ENCODE measurements at places on chromosomes 13 and 19.

DNA sequence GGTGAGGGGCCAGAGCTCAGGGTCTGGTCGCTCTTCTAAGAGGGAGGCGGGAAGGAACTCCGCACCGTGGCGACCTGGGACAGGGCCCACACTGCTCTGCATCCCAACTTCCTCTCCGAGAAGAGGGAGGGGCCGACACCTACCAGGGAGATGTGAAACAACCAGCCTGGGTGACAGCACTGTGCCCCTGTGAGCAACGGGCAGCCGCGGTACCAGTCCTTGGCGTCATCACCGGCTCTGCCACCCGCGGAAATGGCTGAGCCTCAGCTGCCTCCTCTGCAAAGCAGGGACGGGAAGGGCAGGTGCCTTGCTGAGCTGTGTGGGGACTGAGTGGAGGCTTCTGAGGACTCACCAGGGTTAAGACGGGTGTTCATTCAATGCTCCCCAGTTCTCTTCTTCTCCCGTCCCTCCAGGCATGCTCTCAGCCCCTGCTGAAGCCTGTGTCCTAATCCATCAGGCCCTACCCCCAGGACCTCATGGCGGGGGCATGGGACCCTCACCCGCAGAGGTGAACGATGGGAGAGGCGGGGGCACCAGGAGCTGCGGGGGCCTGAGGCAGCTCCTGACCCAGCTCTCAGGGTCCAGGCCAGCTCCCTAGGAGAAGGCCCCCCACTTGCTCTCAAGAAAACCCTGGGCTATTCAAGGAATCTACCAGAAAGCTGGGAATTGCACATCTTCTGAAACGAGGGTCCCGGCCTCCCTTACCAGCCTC, 9.3 kb downstream of the ZNF787 start:
- DNase-seq: no peak

- no peak for DNase-seq
Measured at GRCh38 chr13:46759846-46760245, 37.1 kb downstream of the ESD start.

GRCh38 chr19:31285744-31286143, 63.5 kb downstream of the TSHZ3 start:
- no peak for DNase-seq

DNA sequence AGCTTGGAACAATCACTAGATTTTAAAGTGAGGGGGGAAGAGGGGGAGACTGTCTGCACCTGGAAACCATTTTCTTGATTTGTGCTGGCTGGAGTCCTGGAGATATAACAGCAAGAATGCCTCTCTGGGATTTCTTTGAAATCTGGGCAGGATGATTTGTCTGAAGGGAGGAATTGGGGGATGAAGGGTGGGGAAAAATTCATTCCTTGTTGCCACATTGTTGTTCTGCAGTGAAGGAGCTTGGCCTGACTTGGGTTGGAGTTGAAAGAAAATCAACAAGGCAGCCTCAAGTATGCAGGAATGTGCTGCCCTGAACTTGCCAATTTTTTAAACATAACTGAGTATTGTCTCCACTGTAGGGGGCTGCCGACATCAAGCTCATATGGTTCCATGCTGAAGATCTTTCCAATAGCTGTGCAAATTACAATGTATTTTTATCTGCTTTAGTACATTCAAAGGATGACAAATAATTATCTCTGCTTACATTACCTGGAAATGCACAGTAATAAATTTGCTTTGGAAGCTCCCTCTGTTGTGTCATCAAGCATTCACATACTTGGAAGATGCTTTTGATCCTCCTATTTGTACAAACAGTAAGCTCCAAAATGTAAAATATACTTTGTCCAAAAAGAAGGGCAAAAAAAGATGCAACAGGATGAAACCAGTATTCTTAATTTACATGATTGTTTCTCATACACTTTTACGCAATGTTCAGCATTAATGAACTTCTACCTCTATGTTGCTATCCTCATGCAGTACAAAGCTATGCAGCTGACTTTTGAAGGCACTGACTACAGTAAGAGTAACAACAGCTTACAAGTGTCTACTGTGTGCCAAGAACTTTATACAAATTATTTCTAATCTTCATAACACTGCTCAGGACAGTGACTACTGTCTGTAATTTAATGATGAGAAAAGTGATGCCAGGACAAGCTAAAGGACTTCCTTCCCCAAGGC, 627.9 kb upstream of the KLF12 start:
- no peak for DNase-seq

DNA sequence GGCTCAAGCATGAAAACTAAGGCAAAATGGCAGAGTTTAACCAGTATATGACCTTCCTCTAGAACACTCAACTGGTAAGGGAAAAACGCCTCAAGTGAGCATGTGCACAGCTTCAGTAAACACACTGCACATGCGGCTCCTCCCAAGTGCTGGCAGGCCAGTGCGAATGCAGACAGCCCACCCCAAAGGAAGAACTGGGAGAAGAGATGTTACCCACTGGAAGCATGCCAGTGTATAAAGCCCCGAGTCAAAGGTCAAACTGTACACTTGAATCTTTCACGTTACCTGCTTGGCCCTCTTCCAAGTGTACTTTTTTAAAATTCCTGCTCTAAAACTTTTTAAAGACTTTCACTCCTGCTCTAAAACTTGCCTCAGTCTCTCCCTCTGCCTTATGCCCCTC, 19.2 kb upstream of the RCBTB1 start:
- no peak for DNase-seq

- no peak for DNase-seq
Measured at GRCh38 chr19:49534632-49535385, 7.0 kb downstream of the RCN3 start.

- DNase-seq: peak; percentile 87
Measured at GRCh38 chr13:29679396-29680053, 84.0 kb upstream of the SLC7A1 start.

DNA sequence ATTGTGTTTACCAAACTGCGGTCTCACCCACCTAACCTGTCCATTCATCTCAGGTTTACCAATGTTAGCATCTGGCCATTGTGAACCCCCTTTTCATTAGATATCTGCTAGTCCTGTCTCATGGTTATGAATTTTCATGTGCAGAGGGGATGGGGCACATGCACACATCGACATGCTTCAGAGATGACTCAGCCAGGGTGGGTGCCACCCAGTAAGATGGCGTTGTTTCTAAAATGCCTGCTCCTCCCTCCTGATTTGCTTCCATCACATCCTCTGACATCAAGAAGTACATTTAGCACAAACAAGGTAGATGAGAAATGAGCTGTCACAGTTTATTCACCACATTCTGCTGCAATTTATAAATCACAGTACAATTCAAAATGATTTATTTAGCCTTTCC, 51.3 kb downstream of the GPALPP1 start:
- DNase-seq: no peak

GRCh38 chr13:110913322-110914080, 1.4 kb downstream of the ANKRD10 start:
- DNase-seq: no peak

DNA sequence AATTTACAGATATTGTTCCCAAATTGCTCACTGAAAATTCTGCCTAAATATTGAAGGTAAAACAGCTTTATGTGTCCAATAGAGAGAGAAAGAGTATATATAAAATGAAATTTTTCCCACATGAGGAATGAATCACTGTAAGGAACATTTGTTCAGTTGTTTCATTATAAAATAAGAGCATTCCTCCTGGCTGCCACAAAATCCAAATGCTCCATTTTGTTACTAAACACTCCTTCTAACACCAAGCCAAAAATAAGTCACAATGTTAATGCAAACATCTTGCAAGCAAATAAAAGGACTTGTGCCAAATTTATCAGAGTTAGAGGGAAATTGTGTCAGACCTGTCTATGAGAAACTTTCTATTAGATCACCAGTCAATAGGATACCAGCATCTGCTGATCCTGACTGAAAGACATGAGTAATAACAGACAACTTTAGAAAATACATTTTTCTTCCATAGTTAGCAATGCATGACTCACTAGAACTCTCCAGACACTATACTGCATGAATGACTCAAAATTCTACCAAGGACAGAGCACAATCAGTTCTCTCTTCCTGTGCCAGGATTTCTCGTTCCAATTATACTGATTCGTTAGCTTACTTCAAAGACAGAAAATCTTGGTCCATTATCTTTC, 83.5 kb upstream of the FNDC3A start:
- DNase-seq: no peak

DNA sequence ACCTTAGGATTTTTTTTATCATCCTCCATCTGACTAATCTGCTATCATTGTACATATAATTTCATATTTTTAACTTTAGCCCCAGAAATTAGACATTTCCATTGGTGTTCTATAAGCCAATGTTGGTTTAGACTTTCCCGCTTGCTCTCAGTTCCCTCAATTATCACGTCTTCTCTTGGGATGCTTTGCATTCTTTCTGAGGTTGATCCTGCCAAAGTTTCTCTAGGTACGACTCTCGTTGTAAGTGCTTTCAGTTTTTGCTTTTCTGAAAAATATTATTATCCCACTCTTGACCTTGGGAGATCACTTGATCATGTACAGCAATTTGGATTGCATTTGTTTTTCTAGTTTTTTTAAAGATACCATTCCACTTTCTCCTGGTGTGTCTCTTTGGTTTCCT, 270.2 kb downstream of the IRS2 start:
- DNase-seq: no peak

- no peak for DNase-seq
Measured at GRCh38 chr13:100755891-100756290, 81.3 kb upstream of the TMTC4 start.

GRCh38 chr19:48513289-48514122, 1.9 kb upstream of the LMTK3 start:
- peak; percentile 95 for DNase-seq

DNA sequence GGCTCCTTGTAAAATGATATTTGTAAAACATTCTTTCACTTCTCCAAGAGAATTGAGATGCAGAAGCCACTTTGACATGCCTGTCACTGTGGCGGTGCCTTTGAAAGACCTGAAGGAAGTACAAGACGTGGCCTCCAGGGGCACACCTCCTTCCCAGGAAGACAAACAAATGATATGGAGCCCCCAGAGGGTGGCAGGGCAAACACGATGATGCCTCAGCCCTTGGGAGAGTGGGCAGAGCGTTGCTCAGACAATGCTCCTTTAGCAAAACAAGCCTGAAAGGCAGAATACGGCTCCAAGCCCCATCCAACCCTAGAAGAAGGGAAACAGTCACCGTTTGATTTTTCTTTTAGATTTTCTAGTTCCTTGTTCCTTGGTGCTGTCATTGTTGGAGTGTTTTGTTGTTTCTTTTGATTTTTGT, 9.2 kb upstream of the ATP12A start:
- no peak for DNase-seq

- no peak for DNase-seq
Measured at GRCh38 chr19:33134571-33135041, 2.7 kb downstream of the WDR88 start.

DNA sequence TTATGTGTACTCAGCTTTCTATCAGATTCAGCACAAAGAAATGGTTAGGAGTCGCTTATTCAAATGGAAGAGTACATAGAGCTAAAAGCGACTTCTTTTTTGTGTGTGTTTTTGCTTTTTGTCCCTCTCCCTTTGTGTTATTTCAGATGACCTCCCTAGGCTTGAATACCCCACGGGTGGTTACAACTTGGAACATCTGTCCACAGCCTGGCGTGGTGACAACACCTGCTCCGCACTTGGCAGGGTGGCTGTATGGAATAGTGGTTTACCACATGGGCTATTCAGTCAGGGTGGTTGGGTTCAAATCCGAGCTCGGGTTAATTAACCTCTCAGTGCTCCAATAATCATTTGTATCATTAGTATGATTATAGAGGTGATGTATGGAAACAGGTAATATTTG, 151.6 kb upstream of the FREM2 start:
- DNase-seq: no peak

GRCh38 chr13:111270126-111270525, 50.3 kb upstream of the TEX29 start:
- no peak for DNase-seq

DNA sequence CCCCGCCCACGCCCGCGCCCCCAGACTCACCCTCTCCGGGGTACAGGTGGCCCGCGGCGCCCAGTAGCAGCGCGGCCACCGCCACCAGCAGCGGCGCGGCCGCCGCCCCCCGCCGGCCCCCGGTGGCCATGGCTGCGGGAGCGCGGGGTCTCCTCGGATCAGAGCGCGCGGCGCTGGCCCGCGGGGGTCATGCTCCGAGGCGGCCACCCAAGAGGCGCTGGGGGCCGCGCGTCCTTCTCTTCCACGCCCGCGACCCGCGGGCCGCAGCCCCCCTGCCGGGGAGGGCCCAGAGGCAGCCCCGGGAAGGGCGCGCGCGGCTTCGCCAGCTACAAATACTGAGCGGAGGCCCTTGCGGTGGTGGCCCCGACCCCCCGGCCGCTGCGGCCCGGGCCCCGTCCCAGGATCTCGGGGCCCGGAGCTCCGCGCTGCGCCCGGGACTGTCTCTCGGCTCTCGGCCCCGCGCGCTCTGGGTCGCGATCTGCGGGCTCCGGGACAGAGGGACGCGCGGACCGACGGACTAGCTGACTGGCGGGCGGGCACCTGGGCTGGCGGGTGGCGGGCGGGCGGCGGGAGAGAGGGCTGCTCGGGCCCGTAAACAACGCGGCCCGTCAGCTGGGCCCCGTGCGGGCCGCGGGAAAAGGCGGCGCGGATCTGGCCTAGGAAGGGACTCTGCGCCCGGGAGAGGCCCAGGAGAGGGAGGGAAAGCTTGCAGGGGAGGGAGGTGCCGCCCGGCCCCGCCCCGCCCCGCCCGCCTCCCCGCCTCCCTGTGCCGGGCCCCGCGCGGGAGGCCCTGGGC, at the start of gene INSR:
INSR (minus strand) TSS at position 653 of the 796 bp plus-strand sequence; CDS start at position 130, 523 bp downstream.
- DNase-seq: peak; percentile 92

DNA sequence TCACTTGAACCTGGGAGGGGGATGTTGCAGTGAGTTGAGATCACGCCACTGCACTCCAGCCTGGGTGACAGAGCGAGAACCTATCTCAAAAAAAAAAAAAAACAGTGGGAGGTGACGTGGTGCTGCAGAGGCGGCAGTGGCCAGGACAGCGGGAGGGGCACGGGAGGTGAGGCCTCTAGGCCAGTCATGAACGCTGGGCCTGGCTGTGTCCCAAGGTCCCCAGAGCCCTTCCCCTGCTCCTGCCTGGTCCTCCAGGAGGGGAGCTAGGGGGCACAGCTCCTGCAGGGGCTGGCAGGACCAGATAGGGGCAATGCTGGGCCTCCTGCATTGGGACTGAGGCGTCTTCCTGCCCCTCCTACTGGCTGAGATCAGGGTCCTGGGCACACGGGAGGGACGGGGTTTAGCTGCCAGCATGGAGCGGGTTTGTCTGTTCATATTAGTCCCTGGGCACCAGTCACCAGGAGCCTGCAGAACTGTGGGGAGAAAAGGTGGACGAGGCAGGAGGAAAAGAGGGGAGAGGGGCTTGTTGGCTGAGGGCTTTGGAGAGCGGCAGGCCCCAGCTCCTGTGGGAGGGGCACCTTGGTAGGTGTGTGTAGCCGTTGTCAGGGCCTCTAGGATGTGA, 4.5 kb downstream of the MAP2K7 start:
- DNase-seq: no peak

- DNase-seq: no peak
Measured at GRCh38 chr19:45985321-45985720, 9.9 kb upstream of the CCDC61 start.

DNA sequence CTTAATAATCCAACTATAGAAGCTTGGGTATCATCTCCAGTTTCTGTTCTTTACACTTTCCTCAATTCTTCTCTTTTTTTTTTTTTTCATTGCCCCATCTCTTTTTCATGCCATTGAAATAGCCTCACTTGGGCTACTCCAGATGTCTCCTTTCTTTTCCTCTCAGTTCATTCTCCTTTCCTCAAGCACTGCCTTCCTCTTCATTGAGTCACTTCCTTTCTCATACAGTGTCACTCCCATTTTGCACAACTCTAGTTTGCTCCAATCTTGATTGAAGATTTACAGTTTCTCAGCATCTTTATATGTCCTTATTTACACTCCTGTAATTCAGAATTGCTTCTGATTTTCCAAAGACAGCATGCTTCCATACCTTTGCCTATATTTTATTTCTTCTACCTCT, 61.3 kb downstream of the IPO5 start:
- DNase-seq: no peak

GRCh38 chr19:40365010-40365409, 16.5 kb downstream of the PLD3 start:
- no peak for DNase-seq
